ENCODE measurements at places on chromosomes 6 and 20.
A peak's percentile ranks its signal among the peaks of the same experiment; 100 is the strongest.

DNA sequence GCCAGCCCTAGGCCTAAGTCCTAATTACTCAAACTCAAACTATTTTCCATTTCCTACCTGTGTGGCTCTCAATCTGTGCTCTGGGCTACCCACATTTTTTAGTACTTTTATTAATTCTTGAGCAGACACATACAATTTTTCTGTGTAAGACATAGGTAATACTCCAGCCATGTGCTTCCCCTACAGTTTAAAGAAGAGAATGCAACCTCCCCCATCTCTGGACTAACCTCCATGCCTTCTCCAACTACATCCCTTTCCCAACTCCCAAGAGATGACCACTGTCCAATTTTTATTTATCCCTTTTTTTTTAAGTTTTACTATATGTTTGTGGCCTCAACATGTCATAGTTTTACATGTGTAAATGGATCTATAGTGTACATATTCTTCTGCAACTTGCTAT, 5.8 kb downstream of the HMGN4 start:
- no peak for DNase-seq

DNA sequence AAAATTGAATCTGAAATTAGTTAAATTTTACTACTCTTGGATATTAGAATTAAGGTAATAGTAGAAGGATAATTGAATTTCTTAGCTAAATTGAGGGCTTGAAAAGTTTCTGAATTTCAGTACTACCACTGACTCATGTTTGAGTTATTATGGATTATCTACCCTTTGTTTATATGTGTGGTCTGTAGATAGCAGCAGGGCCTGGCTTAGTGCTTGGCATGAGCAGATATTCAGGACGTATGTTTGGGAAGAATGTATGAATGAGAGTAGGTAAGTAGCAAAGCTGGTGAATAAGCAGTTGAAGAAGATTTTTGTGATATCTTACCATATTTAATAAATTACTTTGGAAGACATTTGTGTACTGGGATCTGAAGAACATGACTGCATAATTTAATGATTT, 152.7 kb downstream of the MACROD2 start:
- DNase-seq = no peak

- peak; percentile 40 for DNase-seq
These were observed 356 bp upstream of the IRAK1BP1 start for GRCh38 chr6:78867020-78867369.

DNA sequence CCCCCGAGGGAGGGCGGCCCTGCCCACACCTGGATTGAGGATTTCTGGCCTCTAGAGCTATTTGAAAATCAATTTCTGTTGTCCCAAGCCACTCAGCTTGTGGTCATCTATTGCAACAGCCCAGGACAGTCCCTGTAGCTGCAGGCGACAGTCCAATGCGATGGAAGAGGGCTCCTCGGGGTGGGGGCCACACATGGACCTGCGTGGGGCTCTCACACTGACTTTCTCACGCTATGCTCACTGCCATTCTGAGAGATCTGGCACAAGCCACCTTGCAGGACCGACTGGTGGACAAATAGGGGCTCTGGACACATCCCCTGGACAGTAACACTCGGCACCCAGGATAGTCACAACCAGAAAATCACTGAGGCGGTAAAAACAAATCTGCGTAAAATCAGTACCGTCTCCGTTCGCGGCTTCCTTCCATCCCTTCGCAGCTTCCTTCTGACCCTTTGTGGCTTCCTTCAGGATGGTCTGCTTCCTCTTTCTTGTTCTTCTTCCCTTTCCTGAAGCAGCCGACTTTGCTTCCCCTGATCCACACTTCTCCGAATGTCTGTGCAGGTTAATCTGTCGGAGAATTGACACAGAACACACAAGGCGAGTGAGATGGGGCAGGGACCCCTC, 21.8 kb downstream of the CTCFL start:
- DNase-seq = peak; percentile 87

DNA sequence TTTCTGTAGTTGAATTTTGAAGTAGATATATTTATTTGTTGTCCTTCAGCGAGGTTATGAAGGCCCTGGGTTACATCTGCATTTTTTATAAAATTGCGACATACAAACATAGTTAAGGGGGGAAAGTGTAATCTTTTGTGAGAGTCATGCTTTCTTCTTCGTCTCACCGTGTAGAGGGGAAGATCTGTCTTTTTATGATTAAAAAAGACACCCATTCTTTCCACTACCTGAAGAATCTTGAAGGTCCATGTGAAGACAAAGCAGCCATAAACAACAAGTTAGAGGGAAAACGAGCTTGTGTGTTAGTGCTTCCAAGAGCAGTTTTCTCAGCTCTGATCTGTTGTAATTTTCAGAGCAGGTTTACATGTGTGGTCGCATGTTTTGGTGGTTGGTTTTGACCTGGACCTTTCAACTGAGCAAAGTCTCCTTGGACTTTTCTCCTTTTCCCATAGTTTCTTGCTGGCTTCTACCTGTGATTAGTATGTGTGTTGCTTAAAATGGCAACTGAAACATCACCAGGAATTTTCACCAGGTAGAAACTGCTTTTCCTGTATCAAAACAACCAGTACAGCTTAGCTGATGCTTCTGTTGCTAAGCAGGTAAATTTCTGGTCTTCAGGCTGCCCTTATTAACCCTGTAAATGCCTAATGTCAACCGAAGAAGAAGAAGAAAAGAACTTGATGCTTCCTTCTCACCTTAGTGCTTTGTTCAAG, 37.3 kb downstream of the RREB1 start:
- DNase-seq = no peak
